ENCODE measurements at places on chromosomes 5 and 9.

DNA sequence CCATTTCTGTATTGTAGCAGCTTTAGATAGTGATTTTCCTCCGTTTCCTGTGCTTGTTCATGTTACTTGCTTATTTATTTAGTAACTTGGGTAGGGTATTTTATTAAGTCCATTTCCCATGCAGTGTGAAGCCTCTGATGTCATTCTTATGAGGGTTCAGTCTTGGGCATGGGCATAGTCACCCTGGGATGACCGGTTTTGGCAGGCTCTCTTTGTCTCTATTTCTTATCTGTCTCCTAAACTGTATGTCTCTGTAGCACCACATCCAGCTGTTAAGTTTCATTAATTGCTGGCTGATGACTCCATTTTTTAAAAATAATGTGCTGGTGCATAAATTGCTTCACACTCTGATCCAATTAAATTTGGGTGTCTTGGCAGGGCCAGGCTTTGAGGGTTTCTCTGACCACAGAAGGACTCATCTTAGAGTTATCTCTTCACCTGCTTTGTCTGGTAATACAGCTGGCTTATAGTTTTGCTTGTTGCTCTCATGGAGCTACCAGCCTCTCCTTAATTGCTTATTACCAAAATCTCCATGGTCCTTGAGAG, 173.3 kb upstream of the VLDLR start:
- no peak for DNase-seq

- DNase-seq, result no peak
Measured at GRCh38 chr5:14996997-14997396, 125.4 kb upstream of the ANKH start.

- no peak for DNase-seq
Measured at GRCh38 chr5:112693301-112693700, 44.4 kb upstream of the APC start.

GRCh38 chr5:171897231-171897630, 109.2 kb downstream of the FBXW11 start:
- DNase-seq, result no peak

DNA sequence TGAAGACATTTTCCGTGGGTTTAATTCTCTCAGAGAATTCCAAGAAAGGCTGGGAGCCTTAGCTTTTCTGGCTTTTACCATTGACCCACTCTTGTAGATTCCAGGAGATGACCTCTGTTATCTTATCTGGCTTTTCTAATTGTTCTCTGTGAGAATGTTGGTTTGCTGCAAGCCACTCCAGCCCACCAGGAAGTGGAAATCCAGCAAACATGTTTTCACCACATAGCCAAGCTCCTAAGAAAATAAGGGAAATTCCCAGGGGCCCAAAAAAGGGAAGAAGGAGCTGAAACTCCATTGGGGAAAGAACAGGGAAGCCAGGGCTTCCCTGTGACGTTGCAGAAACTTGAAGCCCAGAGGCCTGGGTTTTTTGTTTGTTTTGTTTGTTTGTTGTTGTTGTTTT, 19.7 kb downstream of the GPR107 start:
- no peak for DNase-seq

GRCh38 chr5:143235423-143235822, 168.1 kb downstream of the NR3C1 start:
- DNase-seq, result no peak

All from activated gamma-delta T cell treated with anti-CD3 and anti-CD28 coated beads, Interleukin-2, amount 50 U/mL, for 16 hours (primary cell).